Activated CD4-positive, alpha-beta T cell treated with anti-CD3 and anti-CD28 coated beads, Interleukin-2, amount 10 ng/mL, durations not matched to agents 7 days and 5 days (primary cell): ENCODE measurements at places on chromosomes 5 and 9. TPM values are rescaled to one million over a fixed set of nuclear protein-coding genes. Genes with fewer than 3 reads are reported as not detected.

DNA sequence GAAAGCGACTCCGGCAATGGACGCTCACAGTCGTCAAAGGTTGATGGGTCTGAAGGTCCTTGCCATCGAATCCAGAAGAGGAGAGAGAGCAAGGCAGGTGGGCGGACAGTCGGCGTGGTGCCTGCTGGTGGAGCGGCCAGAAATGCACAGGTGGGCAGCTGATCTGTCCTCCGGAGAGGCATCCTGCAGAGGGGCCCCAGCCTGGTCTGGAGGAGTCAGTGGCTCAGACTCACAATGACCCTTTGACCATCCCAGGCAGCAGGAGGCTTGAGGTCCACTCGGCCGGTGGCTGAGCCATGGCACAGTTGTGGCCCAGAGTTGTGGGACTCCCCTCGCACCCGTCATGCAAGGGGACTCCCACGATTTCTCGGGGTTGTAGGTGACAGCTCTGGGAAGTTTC lies 34.4 kb upstream of the FCN2 start:
- no peak for DNase-seq

B4GALT1 gene
- total RNA-seq: 38.8 TPM

DNA sequence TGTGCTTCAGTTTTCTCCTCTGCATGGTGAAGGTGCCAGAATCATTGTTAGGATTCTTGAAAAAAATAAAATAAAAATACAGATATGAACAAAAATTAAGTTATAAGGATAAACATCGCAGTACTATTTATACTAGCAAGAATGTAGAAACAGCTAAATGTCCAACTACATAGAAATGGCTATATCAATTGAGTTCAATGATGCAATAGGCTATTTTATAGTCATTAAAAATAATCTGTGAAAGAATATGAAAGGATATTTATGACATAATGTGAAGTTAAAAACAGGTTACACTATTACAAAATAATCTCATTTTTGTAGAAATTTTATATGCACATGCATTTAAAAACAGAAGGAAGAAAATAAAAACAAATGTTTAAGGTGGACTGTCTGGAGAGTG lies 198.7 kb upstream of the TRIM32 start:
- no peak for DNase-seq

DNA sequence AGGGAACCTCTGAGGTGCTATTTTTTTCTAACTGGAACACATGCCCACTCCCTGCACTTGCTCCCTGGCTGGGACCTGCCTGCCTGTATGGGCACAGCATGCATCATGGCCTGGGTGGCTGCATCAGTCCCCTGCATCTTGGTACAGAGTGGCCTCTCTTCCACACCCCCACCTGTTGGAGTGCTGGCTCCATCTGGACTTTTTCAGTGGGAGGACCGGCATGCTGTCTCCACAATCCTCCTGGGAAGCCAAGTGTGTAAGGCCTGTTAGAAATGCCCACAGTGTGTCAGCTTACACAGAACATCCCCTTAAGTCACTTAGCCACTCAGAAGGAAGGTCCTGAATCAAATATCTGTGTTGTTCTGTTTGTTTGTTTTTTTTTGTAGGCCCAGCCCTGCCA lies 102.9 kb downstream of the MARCHF3 start:
- DNase-seq: no peak

ARID3C gene
- total RNA-seq: 0.46 TPM

PPIC gene
- not detected for total RNA-seq

DNA sequence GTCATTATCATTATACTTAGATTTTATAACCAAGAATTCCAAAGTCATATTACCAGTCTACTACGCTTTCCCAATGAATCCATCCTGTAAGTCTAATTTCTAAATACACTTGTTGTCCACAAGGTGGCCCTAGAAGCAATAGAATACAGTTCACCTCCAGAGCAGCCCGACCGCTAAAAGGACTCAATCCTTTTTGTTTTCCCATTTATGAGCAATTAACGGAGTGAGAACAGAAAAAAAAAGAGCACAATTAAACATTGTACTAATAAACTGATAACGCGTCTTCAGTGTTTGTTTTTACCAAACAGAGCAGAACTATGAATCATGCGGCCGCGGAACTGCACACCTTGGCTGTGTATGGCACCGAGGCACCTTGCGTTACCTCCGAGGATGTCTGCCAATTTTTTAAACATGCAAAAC lies 160.7 kb upstream of the DAPK1 start:
- peak; percentile 15 for DNase-seq

- no peak for DNase-seq
Measured at GRCh38 chr9:105331160-105331559, 86.7 kb downstream of the SLC44A1 start.
